ENCODE measurements at places on chromosomes 4 and X.

- no peak for DNase-seq
Observed at GRCh38 chrX:141279476-141279875, 37.2 kb upstream of the SPANXC start.

DNA sequence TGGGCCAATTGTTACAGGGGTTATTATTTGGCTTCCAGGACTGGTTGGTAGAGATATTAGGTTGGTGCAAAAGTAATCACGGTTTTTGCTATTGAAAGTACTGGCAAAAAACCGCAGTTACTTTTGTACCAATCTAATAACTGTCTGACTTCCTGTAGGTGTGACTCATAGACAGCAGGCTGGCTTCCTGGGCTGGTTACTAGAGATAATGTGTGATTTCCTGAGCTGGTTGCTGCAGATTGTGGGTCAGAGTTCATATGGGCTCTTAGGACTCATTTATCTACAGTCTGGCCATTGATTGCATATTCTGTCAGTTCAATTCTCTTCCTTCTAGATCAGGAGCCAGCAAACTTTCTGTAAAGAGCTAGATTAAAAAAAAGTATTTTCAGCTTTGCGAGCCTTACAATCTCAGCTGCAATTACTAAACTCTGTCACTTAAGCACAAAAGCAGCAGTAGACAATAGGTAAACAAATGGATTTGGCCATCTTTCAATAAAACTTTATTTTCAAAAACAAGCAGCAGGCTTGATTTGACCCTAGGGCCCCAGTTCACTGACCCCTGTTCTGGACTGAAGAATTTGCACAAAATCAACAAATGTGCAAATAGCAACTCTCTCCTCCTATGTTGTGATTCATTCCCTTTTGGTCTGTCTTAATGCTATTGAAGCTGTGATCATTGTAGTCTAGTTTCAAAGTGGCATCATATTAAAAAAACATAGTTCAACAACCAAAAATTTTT is 50.8 kb upstream of the BOD1L1 start:
- no peak for DNase-seq

GRCh38 chr4:138697851-138698250 is 317.7 kb upstream of the NOCT start:
- DNase-seq, result no peak

GRCh38 chr4:147823130-147823529 is 91.2 kb downstream of the ARHGAP10 start:
- DNase-seq, result no peak

DNA sequence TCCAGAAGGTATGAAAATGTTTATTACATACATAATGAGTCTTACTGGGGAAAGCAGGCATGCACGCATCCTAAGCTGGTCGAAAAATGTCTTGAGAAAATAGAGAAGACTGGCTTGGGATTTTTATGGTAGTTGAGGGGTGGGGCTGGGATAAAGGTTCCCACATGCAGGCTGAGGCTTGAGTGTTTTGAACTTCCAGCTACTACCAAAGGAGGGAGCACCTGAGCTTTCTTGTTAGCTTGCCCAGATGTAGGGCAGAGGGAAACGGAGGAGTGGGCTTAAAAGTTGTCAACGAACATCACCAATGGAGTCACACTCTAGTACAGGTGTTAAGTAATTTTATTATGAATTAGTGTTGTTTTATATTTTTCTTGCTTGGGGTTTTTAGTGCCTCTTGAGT is 39.6 kb upstream of the SRPX start:
- no peak for DNase-seq

GRCh38 chr4:124414276-124415040 is 298.1 kb downstream of the ANKRD50 start:
- no peak for DNase-seq

DNA sequence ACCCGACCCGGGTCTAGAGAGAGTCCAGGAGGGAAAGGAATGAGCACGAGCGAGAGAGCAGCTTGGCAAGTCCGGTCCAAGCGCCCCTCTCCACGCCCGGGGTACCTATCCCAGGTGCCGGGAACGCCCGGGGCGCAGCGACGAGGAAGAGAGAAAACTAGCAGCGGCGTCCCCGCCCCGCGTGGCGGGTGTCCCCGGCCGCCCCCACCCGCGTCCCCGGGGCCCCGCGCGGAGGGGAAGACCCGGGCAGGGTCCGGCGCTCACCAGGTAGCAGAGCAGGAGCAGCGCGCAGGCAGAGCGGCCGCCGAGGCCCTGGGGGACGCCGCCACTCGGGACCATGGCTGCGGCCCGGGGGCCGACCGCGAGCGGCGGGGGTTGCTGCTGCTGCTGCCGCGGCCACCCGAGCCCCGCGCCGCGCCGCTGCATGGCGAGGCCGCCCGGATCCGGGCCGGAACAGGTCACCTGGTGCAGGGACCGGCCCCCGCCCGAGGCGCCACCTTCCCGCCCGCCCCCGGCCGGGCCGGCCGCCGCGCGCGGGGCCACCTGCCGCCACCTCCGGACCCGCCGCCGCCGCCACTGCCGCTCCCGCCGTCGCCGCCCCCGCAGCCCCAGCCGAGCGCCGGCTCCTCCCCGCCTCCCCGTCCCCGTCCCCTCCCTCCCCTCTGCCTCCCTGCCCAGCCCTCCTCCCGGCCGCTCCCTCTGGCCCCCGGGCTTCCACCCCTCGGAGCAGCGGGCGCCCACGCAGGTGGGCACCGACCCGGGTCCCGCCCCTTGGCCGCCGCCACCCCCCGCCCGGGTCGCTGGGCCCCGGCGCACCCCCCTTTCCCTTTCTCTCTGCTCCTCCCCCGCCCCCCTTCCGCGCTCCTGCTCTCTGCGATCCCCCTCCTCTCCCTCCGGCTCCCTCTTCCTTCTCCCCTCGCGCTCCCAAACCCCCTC is at the start of gene SEL1L3:
TSS of gene SEL1L3 (minus strand) at position 578 of the 936 bp plus-strand sequence. CDS start at position 426, 152 bp downstream.
- no peak for DNase-seq

- no peak for DNase-seq
Observed at GRCh38 chrX:1248331-1249061, 20.1 kb upstream of the CSF2RA start.

DNA sequence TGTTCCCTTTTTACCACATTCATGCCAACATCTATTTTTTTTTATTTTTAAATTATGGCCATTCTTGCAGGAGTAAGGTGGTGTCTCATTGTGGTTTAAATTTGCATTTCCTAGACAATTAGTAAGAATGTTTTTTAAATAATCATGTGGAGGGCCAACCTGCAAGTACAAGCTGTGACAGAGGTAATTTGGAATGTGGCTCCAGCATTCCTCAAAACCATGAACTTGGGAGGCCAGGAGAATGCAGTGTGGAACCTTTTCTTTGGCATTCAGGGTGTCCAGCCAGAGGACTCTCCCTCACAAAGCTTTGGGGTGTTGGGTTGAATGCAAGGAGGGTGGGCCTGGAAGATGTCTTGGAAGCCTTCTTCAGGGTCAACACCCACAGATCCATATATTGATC is 7.3 kb upstream of the TMEM185A start:
- no peak for DNase-seq

All from SIG-M5 (cell line).